ENCODE measurements at places on chromosomes 5 and 9. TPM values are rescaled to one million over a fixed set of nuclear protein-coding genes. Genes with fewer than 3 reads are reported as not detected.

DNA sequence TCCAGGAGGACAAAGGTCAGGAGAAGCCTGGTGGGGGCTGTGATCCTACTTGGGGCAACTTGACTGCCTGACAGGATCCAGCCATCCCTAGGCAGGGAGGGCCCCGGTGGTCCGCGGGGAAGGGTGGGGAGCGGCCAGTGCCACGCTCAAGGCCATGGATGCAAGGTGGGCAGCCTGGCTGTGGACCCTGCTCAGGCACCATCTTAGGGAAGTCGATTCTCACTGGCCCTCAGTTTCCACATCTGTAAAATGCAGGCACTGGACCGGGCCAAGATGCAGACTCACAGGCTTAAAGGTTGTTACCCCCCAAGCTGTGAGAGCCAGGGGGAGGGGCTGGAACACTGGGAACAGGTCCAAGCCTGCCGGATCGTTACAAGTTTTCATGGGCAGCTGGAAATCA, 8.7 kb upstream of the DOLPP1 start:
- H3K36me3 ChIP-seq = peaks cover 7% of the 10 kb centered on the region
- no peaks in the 10 kb centered on the region for H3K4me1 ChIP-seq
- DNase-seq = no peak
- H3K27ac ChIP-seq = no peak overlapping the region

GRCh38 chr9:138046641-138047301, 169.2 kb downstream of the CACNA1B start:
- no peaks in the 10 kb centered on the region for H3K36me3 ChIP-seq
- peaks cover 10% of the 10 kb centered on the region for H3K27me3 ChIP-seq
- DNase-seq = peak; percentile 11
- H3K4me3 ChIP-seq = no peak overlapping the region

DNA sequence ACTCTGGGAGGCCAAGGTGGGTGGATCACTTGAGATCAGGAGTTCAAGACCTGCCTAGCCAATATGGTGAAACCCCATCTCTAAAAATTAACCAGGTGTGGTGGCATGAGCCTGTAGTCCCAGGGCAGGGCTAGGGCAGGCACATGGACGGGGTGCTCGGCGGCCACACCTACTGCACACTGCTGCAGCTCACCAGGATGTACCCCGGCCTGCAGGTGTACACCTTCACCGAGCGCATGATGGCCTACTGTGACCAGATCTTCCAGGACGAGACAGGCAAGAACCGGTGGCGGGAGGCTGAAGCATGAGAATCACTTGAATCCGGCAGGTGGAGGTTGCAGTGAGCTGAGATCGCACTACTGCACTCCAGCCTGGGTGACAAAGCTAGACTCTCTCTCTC, 3.2 kb downstream of the ST6GALNAC4 start:
- no peak for DNase-seq
- H3K27ac ChIP-seq = no peak overlapping the region
- H3K36me3 ChIP-seq = no peaks in the 10 kb centered on the region
- no peaks in the 10 kb centered on the region for H3K27me3 ChIP-seq
- peaks cover 2% of the 10 kb centered on the region for H3K4me1 ChIP-seq

ITGA2 gene
- 0.80 TPM for total RNA-seq

DNA sequence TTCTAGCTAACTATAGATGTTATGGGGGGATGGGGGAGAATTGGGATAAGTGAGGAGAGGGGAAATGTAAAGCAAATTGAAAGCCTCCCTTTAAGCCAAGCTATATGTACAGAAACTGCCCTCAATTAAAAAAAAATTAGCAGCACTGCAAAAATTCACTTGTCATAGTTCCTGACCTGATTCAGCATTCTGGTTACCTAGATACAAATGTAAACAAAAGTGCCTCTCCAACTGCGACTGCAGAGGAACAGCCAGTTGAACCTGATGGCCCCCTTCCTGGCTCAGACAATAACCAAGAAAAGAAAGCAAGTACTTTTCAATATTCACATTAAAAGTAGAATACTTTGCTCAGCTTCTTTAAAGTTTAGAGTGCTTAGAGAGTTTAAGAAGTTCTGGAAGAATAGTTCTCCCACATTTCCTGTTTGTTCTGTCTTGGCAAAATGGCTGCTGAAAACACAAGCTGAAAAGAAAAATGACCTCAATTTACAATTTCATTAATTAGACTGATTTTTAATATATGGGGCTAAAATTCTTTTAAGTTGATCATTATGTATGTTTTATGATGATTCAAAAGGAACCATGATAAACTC, 1.5 kb downstream of the FAM81B start:
- H3K27ac ChIP-seq = no peak overlapping the region
- no peaks in the 10 kb centered on the region for H3K4me1 ChIP-seq
- DNase-seq = no peak
- no peaks in the 10 kb centered on the region for H3K27me3 ChIP-seq
- no peak overlapping the region for H3K4me3 ChIP-seq

Measured in breast epithelium (tissue), 4 donors.